ENCODE measurements at places on chromosomes 5 and 9.

- no peak for DNase-seq
Measured at GRCh38 chr9:128102861-128103588, 24.5 kb downstream of the PTGES2 start.

- DNase-seq: no peak
Measured at GRCh38 chr5:96968074-96968473, 32.2 kb downstream of the LNPEP start.

- DNase-seq: no peak
Measured at GRCh38 chr5:176994460-176995121, 12.0 kb downstream of the UIMC1 start.

DNA sequence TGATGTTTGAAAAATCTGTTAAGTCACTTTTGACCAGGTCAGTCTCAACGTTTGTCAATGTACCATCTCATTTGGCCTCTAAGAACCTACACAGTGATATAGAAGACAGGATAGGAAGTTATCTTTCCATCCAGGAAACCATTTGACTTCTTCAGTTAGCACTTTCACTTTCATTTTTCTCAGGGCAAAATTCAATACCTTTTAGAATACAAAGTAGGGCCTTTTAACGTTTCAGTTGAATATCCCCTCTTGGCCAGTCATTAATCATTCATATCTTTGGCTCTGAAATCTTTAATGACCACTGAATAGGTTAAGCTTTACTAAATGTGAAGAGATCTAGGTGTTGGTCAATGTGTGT, 101.1 kb upstream of the GNAQ start:
- no peak for DNase-seq

DNA sequence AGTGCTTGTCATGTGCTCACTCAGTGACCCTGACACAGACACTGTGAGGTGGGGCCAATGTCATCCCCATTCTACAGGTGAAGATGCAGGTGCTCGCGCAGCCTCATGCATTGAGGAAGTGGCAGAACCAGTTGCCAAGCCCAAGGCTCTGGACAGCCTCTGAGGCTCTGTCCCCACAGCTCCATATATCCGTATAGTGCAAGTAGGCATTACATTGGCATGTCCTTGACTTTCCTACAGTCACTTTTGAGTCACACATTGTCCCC, 58.8 kb upstream of the ANGPTL2 start:
- no peak for DNase-seq

- no peak for DNase-seq
Measured at GRCh38 chr9:120522558-120522957, 57.4 kb downstream of the CDK5RAP2 start.

DNA sequence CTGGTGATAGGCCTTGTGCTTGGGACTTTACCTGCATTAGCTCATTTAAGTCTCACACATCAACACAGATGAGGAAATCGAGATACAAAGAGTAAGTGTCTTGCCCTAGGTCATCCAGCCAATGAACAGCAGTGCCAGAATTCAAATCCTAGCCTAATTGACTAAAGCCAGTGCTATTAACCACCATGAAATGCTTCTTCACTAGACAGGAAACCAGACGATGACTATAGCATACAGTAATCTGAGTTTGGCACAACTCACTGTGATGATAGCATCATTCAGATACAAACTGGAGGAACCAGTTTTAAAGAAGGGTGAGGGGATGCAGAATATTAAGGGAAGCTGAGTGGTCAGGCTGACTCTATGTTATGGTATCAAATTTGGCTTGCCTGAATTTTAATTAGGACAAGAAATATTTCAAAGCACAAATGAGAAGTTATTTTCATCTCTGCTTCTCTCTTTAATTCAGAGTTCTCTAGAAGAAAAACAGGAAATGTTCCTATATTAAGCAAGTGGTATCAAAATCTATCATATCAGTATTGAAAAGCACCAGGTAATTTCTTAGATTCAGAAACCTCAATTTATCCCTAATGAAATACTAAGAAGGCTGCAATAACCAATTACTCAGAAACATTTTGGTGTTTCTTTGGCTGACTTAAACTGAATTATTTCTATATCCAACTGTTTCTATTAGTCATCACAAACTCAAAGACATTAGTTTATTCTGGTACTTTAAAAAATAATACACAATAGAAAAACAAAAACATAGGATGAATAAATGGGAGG, 147.0 kb upstream of the RASA1 start:
- no peak for DNase-seq

- no peak for DNase-seq
Measured at GRCh38 chr5:337563-338130, 16.1 kb downstream of the AHRR start.

DNA sequence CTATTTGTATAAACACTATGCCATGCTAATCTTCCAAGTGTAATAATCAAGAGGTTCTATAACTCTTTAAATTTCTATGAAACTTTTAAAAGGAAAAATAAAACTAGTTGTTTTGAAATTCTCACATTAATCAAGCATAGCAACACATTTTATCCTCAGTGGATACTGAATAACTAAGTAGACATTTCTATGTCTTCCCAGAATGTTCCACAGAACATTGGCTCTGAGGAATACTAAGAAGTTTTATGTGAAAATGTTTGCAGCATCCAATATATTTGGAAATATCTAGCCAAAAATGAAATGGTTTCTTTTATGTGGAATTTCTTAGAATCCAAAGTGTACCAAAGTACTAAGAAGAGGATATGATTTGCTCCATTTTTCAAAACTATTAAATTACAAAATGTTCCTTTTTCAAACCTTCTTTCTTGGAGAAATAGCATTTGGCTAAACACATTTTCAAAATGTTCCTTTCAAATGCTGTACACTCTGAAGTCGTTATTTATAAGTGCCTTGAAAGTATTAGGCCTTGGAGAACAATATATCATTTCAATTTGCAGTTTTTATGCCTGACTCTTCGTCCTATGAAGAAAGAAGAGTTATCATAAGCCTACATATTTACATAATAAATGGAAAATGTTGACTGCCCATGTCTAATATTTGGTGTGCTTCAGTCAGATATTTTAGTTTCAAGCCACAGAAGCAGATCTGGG, 175.6 kb upstream of the COX7C start:
- no peak for DNase-seq

DNA sequence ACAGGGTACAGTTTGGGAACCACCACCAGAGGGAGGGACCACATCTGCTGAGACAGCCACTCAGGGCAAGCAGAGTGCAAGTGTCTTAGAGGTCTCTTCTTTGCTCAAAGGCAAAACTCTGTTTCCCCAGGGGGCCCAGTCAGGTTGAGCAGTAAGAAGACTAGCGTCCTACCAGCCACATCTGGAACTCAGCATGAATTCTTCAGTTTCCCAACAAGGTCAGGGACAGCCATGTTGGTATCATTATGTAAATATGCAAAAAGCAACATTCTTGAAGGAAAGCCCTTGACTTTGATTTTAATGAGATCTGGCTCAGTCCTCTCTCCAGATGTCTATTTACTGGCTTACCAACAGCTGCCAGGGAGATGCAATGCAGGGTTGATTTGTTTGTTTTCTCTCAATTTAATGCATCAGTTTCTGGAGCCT, 46.7 kb downstream of the TGFBI start:
- DNase-seq: no peak

DNA sequence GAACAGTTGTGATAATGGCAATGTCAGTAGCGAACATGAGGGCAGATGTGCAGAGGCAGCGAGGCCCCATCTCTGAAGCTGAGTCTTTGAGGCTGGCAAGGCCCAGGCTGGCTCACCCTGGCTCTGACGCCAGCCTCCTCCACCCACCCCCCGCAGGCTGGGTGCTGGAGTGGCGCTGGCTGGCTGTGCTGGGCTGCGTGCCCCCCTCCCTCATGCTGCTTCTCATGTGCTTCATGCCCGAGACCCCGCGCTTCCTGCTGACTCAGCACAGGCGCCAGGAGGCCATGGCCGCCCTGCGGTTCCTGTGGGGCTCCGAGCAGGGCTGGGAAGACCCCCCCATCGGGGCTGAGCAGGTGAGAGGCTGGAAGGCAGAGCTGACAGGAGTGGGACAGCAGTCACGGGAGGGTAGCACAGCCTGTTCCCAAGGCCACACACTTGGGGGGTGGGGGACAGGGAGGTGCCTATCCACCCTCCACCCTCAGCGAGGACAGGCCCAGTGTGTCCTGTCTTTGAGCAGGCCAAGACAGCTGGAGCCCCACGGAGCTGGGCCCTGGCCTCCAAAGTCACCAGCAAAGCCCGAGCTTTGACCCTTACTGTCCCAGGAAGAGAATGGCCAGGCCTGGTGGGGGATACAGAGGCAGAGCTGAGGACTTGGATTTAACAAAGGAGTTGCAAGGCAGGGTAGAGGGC, 5.6 kb downstream of the SLC2A8 start:
- DNase-seq: no peak

- DNase-seq: no peak
Measured at GRCh38 chr5:37554938-37555337, 175.8 kb downstream of the WDR70 start.

- DNase-seq: no peak
Measured at GRCh38 chr5:6478793-6479192, 30.1 kb downstream of the UBE2QL1 start.

DNA sequence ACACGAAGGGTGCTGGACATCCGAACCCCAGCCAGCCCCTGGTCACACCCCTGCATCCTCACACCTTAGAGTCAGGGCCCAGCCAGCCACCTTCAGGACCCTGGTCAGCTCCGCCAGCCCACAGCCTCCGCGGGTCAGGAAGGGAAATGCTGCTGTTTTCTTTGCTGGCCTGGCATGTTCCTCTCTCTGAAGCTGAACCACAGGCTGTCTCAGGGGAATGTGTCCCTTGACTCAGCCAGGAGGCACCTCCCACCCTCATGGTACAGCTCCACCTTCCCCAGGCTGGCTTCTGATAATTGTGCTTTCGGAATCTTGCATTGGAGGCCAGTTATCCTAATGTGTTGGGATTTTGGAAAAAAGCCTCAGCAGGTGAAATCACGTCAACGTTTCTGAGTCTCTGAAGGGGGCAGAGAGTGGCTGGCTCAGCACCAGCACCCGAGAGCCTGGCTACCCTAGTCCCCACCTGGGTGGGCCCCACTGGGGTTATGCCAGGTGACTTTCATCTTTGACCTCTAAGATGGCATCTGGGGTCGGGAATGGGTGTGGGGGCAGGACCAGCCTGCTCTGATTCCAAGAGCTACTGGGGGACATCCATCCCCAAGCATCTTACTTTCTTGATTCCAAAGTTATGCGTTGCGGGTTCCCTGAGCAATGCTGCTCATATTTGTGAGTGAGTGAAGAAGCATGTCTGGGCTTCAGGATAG, 9.8 kb upstream of the OLFM1 start:
- no peak for DNase-seq

- DNase-seq: no peak
Measured at GRCh38 chr9:119533504-119533903, 164.3 kb upstream of the BRINP1 start.

- no peak for DNase-seq
Measured at GRCh38 chr9:118522093-118523028, 818.2 kb downstream of the TLR4 start.

GRCh38 chr5:10219068-10219467, 30.6 kb downstream of the ATPSCKMT start:
- no peak for DNase-seq

GRCh38 chr5:40838086-40838485, 3.1 kb upstream of the RPL37 start:
- no peak for DNase-seq

All from activated T-helper 1 cell treated with anti-CD3 and anti-CD28 coated beads, Interleukin-12 subunit alpha, Interleukin-12 subunit beta, Interleukin-2, Interleukin-4 antibody, amounts not matched to agents 30 ng/mL and 10 ng/mL and 1 ng/mL, durations not matched to agents 14 hours and 24 hours and 36 hours (primary cell).